ENCODE measurements at places on chromosomes 3 and 15. TPM values are rescaled to one million over a fixed set of nuclear protein-coding genes. Genes with fewer than 3 reads are reported as not detected.

- peak; percentile 79 for DNase-seq
These were observed 35.2 kb downstream of the PYGO1 start for GRCh38 chr15:55552926-55553325.

- no peak for DNase-seq
These were observed 28.1 kb downstream of the NKIRAS1 start for GRCh38 chr3:23888617-23889228.

Gene GXYLT2
- total RNA-seq = 12.7 TPM

- DNase-seq = no peak
These were observed 1455.9 kb downstream of the SI start for GRCh38 chr3:163622384-163622783.

DNA sequence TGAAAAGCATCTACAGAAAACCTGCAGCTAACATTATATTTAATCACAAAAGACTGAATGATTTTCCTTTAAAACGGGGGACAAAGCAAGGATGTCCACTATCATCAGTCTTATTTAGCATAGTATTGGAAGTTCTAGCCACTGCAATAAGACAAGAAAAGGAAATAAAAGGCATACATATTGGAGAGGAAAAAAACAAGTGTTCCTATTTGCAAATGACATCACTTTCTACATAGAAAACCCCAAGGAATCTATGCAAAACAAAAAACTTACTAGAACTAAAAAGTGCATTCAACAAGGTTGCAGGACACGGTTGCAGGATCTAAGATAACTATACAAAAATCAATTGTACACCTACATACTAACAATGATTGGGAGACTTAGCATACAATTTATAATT, 101.6 kb upstream of the MEF2A start:
- no peak for DNase-seq

Gene FAM81A
- 1.1 TPM for total RNA-seq

DNA sequence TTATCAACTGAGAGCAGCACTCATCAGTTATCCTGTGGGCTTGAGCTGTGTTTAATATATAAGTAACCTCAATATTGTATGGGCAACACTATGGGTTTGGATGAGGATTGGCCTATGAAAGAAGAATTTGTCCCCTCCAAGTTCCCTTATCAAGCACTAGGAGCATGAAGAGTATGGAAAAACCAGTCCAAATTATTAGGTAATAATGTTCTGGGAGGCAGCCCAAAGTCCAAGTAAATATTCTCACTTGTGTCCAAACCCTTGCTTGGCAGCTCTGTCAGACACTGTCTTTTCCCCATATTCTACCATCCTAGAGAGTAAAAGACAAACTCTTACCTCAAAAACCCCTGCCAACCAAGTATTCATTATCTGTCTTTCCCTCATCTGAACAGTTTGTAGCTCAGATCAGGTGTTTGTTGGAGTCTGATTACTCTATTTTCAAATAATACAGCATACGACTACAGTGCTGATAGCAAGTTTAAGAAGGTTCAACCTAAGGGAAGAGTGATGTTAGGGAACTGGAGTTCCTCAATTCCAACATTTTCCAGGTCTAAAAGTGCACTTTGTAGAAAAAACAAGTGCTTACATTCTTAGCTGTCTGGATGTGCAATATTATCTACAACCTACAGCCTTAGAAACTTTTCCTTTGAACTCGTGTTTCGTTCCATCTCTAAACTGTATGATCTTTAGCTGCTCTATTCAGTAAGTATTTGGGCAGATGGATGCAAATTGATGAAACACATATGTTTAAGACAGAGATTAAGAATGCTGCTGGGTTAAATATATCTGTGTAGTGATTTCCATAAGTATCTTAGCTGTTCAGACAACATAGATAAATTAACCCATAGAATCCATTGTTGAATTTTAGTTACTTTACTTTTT, 89.7 kb upstream of the PHLDB2 start:
- no peak for DNase-seq
